Stimulated activated CD4-positive, alpha-beta T cell treated with anti-CD3 and anti-CD28 coated beads, Interleukin-1b, Interleukin-23, amount 100 ng/mL, for 1 hour (primary cell): ENCODE measurements at places on chromosomes 1 and 21.

GRCh38 chr1:67496329-67496728 is 66.1 kb upstream of the SERBP1 start:
- no peak for DNase-seq

- no peak for DNase-seq
Observed at GRCh38 chr1:43235451-43236121, 34.2 kb upstream of the TMEM125 start.

GRCh38 chr1:164683235-164683634 is 124.3 kb downstream of the PBX1 start:
- no peak for DNase-seq

- no peak for DNase-seq
Observed at GRCh38 chr1:228316589-228317387, 89.8 kb downstream of the TRIM11 start.

- peak; percentile 30 for DNase-seq
Observed at GRCh38 chr1:41741244-41741643, 177.5 kb downstream of the HIVEP3 start.

DNA sequence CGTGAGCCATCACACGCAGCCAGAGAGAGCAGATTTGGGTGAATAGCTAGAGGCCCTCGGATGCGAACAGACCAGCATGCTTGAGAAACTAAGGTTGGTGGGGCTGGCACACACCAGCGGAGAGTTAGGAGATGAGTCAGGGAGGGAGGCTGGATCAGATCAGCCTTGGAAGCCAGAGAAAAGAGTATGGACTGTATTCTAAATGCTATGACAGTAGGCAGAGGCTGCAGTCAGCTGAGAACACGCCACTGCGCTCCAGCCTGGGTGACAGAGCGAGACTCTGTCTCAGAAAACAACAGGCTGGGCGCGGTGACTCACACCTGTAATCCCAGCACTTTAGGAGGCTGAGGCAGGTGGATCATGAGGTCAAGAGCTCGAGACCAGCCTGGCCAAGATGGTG is 4.0 kb upstream of the PLEKHM2 start:
- DNase-seq = no peak

DNA sequence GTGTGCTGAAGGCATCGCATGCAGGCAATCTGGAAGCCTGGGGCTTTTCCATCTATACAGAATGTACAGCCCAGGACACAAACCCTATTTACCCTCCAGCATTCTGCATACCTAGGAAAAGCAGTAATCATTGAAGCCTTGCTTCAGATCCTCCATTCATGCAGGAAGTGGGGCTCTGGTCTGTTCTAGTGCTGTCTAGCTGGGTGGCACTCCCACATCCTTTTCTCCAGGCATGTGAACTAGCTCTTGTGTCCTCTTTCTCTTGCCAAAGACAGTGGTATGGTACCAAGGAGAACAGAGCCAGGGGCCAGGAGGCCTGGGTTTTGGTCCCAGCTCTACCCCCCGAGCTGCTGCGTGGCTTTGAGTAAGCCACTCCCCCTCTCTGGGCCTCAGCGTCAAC is 21.7 kb downstream of the LRP8 start:
- no peak for DNase-seq
